Anterior cingulate cortex (tissue), 58 donors: ENCODE measurements at places on chromosomes 4 and X.

DNA sequence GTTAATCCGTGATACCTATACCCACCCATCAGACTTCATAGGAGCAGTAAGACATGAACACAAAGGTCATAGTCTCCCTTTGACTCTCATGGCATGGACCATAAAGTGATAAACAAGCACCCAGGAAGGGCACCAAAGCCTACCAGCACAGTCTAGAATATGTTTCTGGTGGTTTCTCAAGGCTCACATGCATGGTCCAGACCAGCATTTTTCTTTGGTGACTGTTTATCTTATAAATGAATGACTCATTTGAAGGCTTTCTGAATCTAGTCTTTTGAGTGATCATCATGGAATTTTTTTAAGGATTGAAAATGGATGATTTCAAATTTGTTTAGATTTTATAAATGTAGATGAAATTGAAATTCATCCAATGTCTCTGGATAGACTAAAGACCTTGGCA lies 32.0 kb upstream of the AMELX start:
- no peak for DNase-seq

DNA sequence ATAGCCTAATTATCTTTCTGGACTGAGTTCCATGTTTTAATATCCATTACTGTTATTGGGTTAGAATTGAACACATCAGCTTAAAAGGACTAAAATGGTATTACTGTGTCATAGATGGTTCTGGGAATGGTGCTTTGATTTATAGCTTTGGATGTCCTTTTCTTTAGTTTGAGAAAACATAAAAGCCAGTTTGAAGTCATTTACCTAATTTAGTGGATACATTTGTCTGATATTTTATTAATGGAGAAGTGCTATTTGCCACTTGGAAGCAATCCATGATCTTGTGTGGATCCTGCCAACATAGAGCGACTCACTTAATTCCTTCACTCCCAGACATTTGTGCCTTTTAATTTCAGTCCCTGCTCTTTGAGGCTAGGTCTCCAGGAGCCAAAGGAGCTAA lies 212.4 kb upstream of the PACRGL start:
- DNase-seq: no peak

DNA sequence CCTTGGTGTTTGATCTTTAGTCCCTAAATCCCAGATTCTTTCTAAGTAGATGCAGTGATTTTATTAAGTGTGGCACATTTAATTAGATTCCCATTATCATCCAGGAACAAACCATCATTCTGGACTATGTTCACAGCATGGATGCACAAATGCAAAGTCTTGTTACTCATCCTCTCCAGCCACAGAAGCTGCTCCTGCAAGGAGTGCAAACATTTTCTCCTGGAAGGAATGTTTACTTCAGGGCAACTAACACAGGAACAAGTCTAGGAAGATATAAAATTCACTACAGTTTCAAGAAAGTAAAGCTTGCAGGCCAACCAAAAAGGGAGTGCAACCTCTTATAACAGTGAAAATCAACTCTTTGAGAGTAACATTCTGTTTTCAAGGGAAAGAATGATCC lies 106.0 kb downstream of the IQCM start:
- no peak for DNase-seq

DNA sequence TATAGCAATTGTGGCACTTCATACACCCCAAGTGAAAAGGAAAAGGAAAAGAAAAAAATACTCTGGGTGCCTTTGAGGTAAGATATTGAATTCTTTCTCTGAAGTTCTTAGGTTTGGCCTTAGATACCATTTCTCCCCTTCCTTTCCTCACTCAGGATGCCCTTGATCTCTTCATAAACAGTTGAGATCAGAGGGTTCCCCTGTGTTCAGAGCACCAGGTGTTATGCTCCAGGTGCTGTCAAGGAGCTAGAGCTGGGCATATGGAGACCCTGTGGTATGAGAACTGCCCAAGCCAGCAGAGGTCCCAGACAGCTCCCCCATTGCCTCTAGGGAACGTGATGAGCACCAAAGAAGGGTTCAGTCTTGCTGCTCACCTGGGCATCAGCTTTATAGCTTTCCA lies 17.1 kb upstream of the CD40LG start:
- no peak for DNase-seq

- DNase-seq: no peak
Measured at GRCh38 chr4:8409264-8410065, 31.1 kb downstream of the ACOX3 start.
